Activated CD8-positive, alpha-beta memory T cell treated with anti-CD3 and anti-CD28 coated beads, Interleukin-2, amount 10 ng/mL, durations not matched to agents 7 days and 5 days (primary cell): ENCODE measurements at places on chromosomes 11 and 22. TPM values are rescaled to one million over a fixed set of nuclear protein-coding genes. Genes with fewer than 3 reads are reported as not detected.

The NXPE1 gene
- not detected for total RNA-seq

DNA sequence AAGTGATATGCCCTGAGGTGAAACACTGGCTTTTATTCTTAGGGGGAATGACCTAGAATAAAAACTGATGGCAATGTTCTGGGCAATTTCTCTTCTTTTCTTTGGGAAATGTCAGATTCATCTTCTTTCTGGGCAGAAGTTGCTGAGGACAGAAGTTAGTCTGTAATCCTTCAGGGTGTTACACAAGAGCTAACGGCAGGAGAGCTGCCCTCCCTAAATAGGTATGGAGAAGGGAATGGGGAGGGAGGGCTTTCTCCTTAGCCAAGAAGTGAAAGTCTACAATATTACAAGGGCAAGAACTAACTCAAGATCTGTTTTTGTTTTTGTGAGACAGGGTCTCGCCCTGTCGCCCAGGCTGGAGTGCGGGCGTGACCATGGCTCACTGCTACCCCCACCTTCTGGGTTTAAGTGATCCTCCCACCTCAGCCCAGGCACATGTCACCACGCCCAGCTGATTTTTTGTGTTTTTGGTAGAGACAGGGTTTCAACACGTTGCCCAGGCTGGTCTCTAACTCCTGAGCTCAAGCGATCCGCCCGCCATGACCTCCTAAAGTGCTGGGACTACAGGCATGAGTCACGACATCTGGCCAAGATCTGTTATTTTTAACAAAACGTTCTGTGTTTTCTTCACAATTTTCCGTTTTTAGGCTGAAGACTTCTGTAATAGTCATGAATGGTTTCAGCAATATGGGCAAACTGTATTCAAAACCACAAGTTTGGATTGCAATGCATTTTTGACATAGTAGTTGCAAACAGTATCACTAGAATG lies 7.2 kb downstream of the PIWIL4 start:
- H3K27ac ChIP-seq: no peak overlapping the region
- peaks cover 2% of the 10 kb centered on the region for H3K27me3 ChIP-seq
- no peak overlapping the region for H3K4me3 ChIP-seq
- no peak for DNase-seq
- no peaks in the 10 kb centered on the region for H3K4me1 ChIP-seq

- H3K4me1 ChIP-seq: peaks cover 5% of the 10 kb centered on the region
- no peak overlapping the region for H3K4me3 ChIP-seq
- H3K27ac ChIP-seq: no peak overlapping the region
- peaks cover 14% of the 10 kb centered on the region for H3K27me3 ChIP-seq
- no peaks in the 10 kb centered on the region for H3K36me3 ChIP-seq
Observed at GRCh38 chr22:50009765-50010675, 2.5 kb downstream of the IL17REL start.

GRCh38 chr11:6315811-6316425 lies 4.4 kb downstream of the CAVIN3 start:
- H3K27me3 ChIP-seq: peaks cover 61% of the 10 kb centered on the region
- peak; percentile 55 for DNase-seq
- no peak overlapping the region for H3K27ac ChIP-seq

DNA sequence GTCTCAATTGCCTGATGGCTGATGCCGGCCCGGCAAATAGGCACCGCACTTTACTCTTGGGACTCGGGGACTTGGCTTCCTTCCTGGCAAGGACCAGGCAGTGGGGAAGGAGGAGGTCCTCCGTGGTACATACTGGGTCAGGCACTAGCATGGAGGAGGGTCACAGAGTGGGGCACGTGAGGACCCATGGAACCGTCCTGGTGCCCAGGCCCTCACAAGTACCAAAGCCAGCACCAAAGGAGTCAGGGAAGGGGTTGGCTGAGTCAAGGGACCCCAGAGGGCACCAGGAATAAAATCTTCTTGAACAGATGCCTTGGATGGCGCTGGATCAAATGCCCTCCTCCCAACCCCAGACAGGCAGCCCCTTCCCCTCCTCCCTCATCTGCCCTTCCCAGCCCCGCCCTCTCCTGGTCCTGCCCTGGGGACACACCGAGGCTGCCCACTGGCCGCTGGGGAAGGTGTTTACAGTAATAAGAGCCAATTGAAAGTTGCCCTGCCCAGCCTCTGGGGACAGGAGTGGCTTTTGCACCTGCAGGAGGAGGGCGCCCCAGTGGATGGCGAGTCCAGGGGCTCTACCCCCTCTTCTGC lies 5.6 kb upstream of the CARNS1 start:
- H3K4me1 ChIP-seq: peaks cover 72% of the 10 kb centered on the region
- no peaks in the 10 kb centered on the region for H3K27me3 ChIP-seq
- DNase-seq: no peak
- H3K27ac ChIP-seq: peak overlapping the region; percentile 92
- H3K36me3 ChIP-seq: peaks cover 43% of the 10 kb centered on the region

- H3K4me3 ChIP-seq: no peak overlapping the region
- DNase-seq: no peak
- H3K27ac ChIP-seq: no peak overlapping the region
- H3K36me3 ChIP-seq: no peaks in the 10 kb centered on the region
- H3K4me1 ChIP-seq: peaks cover 7% of the 10 kb centered on the region
Observed at GRCh38 chr22:19240813-19241592, 50.5 kb downstream of the CLTCL1 start.

- peaks cover 14% of the 10 kb centered on the region for H3K27me3 ChIP-seq
- H3K27ac ChIP-seq: no peak overlapping the region
- H3K4me1 ChIP-seq: no peaks in the 10 kb centered on the region
- no peak overlapping the region for H3K4me3 ChIP-seq
- H3K36me3 ChIP-seq: no peaks in the 10 kb centered on the region
Observed at GRCh38 chr11:15159085-15159484, 44.4 kb downstream of the INSC start.
